ENCODE measurements at places on chromosomes 7 and 10. TPM values are rescaled to one million over a fixed set of nuclear protein-coding genes. Genes with fewer than 3 reads are reported as not detected.

Gene PON3
- 0.54 TPM for total RNA-seq

Gene PLEKHS1
- not detected for total RNA-seq

Gene ZNF727
- total RNA-seq = 1.4 TPM

Gene C10orf67
- 0.35 TPM for total RNA-seq

Gene CCDC172
- not detected for total RNA-seq

Gene KCP
- total RNA-seq = 0.35 TPM

Gene MAGI2
- 6.3 TPM for total RNA-seq

Gene GARIN1A
- 2.4 TPM for total RNA-seq

Gene AEBP1
- total RNA-seq = 93.1 TPM

GRCh38 chr7:73890555-73891147, 29.7 kb downstream of the TMEM270 start:
- no peak for DNase-seq

DNA sequence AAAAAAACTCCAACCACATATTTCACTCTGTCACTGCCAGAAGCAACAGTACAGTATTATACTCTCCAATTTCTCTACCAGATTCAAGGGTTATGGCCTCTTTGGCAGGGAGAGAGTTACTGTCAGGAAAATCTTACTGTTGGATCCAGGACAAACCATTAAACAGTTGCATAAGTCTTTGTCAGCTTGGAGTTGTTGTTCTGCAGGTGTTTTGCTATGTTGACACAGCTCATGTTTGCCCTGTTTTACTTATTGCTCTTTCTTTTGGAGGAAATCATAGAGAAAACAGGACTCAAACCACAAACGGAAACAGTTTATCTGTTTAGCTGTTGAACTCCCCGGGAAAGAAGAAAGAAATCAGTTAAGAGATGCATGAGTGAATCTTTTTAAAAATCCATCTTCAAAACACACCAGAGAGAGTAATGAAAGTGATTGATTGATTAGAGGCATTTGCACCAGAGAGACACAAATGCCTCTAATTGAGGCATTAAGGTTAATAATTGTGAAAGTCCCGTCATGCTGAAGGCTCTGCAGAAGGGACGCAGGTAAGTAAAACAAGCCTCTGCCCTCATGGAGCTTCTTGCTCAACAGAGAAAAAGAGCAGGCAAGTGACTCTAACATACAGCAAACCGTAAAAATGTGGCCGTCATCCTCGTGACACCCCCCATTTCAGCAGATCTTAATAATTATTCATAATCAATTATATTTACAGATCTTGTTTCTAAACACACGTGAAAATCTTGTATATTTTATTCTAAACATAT, 38.7 kb upstream of the ARHGAP21 start:
- DNase-seq = no peak

DNA sequence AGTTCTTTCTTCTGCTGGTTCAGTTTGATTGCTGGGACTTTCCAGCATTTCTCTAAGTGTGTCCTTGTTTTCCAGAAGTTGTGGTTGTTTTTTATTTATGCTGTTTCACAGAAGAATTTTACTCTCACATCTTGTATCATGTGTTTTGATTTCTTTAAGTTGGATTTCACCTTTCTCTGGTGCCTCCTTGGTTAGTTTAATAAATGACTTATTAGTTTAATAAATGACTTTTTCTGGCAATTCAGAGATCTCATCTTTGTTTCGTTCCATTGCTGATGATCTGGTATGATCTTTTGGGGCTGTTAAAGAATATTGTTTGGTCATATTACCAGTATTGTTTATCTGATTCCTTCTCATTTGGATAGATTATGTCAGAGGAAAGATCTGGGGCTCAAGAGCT, 59.8 kb upstream of the CYP2C9 start:
- no peak for DNase-seq

- DNase-seq = peak; percentile 53
Observed at GRCh38 chr10:71038921-71039320, 150.6 kb upstream of the PCBD1 start.

- no peak for DNase-seq
Observed at GRCh38 chr10:33257439-33258080, 76.9 kb downstream of the NRP1 start.

DNA sequence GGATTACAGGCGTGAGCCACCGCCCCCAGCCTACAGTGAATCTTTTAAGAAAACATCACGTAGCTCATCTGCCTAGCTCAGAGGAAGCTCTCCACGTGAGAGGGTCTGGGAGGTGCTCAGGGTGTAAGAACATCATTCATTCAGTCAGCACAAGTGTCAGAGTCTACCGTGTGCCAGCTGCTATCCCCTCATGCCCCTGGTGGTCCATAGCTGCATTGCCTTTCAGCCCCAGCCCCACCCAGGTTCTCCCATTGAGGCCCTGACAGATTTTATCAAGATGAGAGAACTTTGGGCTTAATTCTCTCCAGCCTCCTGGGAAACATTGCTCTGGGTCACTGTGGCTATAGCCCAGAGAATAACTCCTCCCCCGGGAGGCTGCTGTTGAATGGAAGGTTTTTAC, 45.1 kb downstream of the ZNF503 start:
- DNase-seq = no peak

- no peak for DNase-seq
Observed at GRCh38 chr10:60463746-60464145, 74.1 kb upstream of the ANK3 start.

DNA sequence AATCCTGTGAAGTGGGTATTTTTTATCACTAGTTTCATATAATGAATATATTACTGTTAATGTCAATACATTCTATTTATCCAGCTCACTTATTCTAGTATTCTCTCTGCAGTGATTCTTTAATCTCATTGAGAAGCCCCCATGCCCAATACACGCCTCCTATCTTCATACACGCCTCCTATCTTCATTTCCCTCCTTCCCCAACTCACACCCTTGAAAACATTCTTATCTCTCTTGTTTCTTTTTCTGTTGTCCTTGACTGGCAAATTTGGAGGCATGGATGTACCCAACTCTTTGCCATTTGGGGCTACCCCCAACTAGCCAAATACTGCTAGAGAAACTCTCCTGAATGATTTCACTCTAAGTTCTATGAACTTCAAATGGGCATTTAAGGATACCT, 40.5 kb downstream of the ST8SIA6 start:
- DNase-seq = no peak

GRCh38 chr7:149569025-149569725, 71.6 kb upstream of the ZNF746 start:
- DNase-seq = no peak

DNA sequence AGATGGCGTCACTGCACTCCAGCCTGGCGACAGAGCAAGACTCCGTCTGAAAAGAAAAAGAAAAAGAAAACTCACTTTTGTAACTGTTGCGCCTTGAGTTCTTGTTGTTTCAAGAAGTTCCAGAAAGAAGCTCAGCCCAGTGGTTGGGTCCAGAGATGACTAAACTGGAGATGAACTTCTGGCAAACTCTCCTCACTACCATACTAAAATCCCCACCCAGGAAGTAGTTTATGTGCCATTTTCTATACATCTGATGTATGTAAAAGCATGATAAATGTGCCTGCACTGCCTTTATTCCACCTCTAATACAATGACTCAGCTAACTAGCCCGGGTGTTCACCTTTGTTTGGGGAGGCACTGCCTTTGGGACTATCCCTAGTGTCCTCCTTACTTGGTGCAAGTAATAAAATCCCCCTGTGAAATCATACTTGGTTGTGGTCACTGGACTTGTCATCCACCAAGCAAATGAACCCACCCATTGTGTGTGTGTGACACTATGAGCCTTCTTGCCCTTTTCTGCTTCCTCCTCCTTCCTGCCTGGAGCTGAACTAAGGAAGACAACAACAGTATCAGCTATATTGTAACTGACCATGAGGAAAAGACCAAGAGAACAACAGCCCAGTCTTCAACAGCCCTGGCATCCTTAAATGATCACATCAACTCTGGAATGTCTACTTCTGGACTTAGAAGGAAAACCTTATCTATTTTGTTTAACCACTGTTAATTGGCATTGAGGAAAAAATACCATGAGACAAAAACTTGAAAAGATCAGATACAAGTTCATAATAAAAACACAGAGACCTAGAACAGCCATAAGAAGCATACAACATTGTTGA, 33.6 kb downstream of the JMJD1C start:
- DNase-seq = no peak

DNA sequence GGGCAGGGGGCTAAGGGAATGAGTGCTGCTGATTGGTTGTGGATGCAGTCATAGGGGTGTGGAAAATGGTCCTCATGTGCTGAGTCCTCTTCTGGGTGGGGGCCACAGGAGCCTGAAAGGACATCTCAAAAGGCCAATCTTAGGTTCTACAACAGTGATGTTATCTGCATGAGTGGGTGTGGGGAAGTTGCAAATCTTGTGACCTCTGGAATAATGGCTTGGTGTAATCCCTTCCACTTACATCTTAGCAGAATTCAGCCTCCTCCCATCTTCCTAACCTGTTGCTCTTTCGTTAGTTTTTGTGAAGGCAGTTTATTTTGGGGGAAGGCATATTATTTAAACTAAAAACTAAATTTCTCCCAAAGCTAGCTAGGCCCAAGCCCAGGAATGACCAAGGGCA, 42.0 kb upstream of the OIT3 start:
- no peak for DNase-seq

GRCh38 chr7:5266191-5267028, 16.3 kb upstream of the SLC29A4 start:
- no peak for DNase-seq

All from cardiac septum (tissue), 1 donor.